K562 (cell line): ENCODE measurements at places on chromosomes 2 and 18.

DNA sequence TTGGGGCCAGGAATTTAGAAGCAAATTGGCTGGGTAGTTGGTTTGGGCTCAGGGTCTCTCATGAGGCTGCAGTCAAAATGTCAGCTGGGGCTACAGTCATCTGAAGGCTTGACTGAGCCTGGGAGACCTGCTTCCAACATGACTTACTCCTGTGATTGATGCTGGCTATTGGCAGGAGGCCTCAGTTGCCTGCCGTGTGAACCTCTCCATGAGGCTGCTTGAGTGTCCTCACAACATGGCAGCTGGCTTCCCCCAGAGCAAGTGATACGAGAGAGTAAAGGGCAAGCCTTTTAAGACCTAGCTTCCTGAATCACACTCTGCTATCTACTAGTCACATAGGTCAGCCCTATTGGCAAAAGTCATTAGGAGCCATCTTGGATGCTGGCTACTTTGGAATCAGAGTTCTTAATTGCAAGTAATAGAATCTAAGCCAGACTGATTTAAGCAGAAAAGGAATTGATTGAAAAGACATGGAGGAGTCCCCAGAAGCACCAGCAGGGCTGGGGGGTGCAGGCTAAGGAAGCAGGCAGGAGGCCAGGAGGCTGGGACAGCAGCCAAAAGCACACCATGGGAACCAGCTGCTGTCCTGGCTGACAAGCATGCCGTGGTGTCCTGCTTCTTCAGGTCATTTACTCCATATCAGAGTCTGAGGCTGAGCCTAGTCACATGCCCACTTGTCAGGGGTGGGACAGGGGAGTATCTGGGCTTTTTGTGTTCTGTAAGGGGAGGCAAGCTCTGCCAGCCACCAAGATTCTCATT is 7.8 kb upstream of the GIGYF2 start:
- DNase-seq: no peak

DNA sequence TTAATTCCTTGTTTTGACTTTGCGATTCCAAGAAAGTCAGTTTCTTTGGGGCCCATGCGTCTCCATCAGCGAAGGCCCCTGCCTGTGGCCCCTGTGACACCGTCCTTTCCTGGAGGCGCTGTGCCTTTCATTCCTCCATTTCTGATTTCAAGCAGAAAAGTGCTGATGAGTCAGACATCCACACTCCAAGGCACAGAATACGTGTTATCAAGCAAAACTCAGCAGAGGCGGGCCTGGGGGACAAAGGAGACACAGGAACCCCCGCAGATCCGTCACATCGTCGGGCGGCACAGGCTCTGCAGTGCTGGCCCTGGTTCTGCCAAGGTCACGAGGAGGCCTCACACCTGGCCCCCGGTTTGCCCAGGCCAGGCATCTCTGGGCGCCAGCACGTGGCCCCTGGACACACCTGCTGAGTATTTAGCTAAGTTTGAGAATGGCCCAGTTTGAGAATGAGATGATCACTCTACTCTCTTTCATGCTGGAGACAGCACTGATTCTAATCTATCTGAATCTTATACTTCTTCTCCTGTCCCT is 7.2 kb upstream of the SALL3 start:
- DNase-seq: no peak

DNA sequence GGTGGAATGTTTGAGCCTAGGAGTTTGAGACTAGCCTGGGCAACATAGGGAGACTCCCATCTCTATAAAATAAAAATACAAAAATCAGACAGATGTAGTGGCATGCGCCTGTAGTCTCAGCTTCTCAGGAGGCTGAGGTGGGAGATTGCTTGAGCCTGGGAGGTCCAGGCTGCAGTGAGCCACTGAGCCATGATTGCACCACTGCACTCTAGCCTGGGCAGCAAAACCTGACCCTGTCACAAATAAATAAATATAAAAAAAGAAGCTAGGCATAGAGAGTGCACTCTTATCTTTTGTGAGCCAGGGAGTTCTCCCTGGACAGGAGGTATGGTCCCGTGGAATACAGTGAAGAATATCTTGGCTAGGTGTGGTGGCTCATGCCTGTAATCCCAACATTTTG is 11.0 kb upstream of the KYNU start:
- DNase-seq: no peak

DNA sequence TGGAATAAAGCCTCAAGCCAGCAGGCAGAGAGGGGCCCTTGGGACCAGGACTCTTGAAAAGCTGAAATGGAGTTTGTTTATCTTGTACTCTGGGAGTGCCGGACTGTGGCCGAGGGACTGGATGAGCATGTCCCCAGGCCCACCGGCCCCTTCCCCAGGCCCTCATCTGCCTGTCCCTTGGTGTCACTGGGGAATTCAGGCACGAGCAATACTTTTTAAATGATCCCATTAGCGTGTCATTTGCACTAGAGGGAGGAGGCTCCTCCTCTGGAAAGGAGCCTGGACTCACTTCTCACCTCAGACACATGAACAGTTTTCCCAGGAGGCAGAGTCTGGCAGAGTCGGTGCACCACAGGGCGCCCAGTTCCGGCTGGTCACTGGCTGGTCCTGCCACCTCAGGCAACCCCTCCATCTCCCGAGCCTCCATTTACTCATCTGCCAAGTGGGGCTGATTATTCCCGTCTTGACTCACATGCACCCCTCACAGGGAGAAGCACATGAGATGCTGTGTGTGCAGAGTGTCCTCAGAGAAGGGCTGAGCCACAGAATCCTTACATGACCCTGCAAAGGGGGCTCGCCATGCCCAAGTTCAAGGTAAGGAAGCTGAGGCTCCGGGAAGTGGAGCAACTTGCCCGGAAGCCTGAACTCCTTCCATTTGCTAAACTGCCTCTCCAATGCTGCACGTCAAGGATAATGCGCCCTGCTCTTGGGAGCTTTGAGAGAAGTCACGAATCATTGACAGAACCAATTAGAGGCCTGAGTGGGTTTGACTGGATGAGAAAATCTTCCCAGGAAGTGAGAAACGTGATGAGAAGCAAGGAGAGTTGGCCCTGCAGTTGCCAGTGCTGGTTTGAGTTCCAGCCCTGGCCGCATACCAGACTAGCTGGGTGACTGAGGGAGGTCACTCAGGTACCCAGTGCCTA is 26.7 kb downstream of the CIB4 start:
- DNase-seq: no peak

- no peak for DNase-seq
Observed at GRCh38 chr18:51753365-51754057, 556.0 kb upstream of the MEX3C start.

DNA sequence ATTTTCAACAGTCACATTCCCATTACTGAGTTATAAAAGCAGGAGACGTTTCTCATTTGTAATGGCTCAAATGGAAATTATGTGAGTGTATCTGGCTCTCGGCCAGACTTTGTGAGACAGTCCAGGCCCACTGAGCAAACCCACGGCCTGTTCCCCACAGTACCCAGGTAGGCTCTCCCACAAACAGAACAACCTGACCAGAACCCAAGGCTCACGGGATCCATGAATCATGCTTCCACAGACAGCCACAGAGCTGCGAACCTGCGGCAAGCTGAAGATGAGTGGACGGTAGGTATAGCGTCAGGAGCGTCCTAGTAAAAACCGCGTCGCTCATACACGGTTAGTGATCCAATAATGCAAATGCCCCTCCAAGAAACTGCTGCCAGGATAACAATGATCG is 34.2 kb downstream of the NDUFA10 start:
- DNase-seq: no peak
